ENCODE measurements at places on chromosomes 4 and X.
A peak's percentile ranks its signal among the peaks of the same experiment; 100 is the strongest.

DNA sequence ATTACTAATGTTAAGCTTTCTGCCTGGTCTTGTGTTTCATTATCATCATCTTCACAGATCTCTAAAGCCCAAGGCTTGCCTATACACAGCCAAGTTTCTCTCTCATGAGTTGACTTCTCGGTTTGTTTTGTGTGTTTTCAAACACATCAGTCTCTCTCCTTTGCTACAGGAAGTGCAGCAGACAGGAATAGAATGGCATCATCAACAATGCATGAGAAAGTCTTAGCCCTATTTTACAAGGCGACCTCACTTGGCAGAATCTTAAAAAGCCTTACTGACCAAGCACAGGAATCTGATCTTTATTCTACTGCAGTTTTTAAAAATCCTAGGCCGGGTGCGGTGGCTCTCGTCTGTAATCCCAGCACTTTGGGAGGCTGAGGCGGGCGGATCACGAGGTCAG lies 36.8 kb downstream of the CC2D2A start:
- DNase-seq, result no peak

GRCh38 chr4:158129694-158130093 lies 43.1 kb downstream of the GASK1B start:
- no peak for DNase-seq

GRCh38 chrX:151703487-151703886 lies 8.2 kb downstream of the PRRG3 start:
- peak; percentile 20 for DNase-seq

- DNase-seq, result no peak
These were observed 28.1 kb downstream of the CLNK start for GRCh38 chr4:10656420-10656819.

- DNase-seq, result no peak
These were observed 222.6 kb upstream of the PPARGC1A start for GRCh38 chr4:24112466-24112865.

Measured in upper lobe of left lung (tissue), 6 donors.